ENCODE measurements at places on chromosomes 7 and 10.

GRCh38 chr10:32111585-32111984 is 55.4 kb upstream of the KIF5B start:
- DNase-seq: no peak

DNA sequence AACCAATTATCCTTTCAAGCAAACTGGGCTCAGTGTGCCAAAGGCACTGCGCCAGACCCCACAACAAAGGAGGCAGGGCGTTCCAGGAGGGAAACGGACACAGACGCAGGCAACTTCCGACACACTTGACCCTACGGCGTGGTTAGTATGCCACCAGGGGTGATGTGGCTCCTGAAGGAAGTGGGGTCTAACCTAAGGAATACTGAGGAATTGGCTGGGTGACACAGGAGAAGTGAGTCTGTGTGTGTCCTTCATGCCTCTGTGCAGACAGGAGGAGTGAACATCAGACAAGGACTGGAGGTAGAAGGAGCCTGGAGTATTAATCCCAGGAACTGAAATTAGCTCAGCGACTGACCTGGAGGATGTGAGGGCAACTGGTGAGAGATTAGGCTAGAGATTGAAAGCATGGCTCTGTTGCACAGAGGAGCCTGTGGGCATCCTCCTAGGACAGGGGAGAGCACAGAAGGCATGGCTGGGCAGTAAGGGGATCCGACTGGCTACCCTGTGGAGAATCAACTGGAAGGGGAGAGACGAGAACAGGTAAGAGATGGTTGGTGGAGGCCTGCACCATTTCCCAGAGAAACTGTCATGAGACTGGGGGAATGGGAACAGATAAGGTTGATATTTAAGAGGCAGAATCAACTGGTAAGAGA is 27.8 kb downstream of the GSDME start:
- DNase-seq: no peak

DNA sequence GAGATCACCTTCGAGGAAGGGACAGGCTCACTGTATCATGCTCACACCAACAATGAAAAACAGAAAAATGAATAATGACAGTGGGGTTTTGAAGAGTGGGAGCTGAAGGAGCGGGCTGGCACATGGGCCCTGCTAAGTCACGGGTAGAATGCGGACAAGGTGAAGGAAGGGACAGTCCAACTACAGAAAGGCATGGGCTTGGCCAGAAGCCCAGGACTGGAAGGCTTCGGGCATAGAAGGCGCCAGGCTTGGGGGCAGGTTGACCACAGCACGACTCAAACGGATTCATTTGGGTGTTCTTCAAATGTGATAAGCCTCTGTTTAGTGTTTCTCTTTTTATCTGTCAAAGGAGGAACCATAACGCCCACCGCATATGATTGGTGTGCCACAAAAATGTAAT is 509.5 kb downstream of the CCSER2 start:
- DNase-seq: no peak

DNA sequence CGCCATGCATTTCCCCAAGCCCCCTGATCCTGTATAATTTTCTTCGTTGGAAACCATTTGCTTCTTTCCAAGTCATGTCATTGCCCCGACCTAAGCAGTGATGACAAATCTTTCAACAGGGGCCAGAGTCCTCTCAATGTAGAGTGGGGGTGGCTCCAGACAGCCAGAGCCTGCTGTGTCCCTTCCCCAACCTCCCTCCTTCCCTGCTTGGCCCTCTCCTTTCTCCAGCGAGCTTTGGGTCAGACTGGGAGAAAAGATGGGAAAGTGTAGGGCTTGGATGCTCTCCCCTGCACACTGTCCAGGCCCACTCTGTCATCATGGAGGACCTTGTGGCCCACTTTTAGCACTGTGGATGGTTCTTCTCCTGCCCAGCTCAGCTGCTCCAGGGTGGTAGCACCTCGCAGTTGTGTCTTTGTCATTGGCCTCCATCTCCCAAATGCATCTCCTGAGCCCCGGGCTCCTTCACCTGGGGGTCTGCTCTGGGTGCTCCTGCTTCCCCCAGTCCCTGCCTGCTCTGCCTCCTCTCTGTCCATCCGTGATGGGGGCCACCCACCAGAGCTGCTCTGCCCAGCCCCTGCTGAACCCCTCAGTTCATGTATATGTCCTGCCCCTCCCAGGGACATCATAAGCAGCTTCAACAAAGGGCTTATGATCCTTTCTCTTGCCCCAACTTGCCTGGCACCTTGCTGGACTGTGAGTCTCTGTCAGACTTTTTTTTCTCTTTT is 37.5 kb downstream of the BTBD16 start:
- no peak for DNase-seq

GRCh38 chr10:122113161-122113944 is 124.4 kb downstream of the TACC2 start:
- no peak for DNase-seq

DNA sequence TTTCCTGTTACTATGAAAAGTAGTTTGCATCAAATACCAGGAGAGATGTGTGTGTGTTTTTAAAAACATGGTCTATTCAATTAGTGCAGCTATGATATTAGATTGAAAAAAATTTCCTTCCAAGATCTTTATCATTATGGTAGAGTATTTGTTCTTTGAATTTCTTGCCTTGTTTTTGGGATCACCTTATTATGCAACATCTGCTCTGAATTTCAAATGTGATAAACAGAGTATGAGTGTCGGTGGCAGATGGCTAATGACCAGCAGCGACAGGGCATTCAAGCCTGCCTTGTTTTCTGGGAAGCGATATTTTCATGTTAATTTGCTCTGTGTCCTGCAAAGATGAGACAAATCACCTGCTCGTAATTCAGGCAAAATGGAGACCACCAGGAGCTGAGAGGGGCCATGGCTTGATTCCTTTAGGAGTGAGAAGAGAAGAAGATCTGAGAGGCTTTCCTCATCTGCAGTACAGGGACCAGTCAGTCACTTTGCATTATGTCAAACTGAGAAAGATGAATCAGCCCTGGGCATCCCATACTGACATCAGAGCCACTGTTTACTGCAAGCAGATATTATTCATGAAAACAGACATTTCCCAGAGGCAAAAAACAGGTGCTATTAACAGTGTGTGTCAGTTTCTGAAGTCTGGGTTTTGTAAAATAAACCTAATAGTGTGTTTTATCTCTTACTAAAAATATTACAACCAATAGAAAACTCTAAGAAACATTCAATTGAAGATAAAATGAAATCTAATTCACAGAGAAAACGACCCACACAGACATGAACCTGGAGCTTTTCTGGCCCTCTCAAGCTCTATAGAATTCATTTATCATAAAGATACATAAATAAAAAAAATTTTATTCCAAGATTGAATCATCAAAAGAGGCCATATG is 67.6 kb downstream of the CDK6 start:
- DNase-seq: no peak

DNA sequence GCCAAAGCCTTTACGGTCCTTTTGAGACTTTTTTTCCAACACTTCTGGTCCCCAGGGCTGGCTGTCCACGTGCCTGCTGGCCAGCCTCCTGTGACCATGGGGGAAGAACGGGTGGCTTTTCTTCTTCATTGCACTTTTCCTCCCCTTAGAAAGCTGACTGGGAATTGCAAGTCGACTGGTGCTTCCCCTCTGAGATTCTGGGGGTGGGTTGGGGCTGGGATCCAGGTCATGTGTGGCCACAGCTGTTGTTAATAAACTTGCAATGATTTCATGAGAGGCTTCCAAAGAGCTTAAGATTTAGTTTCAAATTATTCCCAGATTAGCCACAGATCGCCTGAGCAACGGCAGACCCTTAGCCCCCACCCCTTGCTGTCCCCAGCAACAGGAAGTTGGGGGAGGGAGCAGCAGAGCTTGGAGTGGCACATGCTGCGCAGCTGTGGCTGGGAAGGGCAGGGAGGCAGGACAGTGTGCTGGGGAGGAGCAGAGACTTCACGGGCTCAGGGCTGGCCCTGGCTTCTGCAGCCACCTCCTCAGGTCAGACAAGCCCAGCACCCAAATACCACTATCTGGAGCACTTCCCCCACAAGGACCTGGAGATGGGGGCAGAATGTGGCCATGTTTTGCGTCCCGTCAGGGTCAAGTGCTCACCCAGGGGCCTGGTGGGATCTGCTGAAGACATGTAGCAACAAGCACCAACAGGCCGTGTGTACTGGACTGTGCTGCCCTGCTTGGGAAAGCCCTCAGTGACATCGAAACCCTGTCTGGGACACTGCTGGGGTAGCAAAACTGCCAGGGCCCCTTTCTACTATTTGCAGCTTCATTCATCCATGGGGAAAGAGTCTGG is 147.1 kb downstream of the RNF216 start:
- DNase-seq: no peak

GRCh38 chr10:31100115-31100601 is 68.5 kb upstream of the ZNF438 start:
- DNase-seq: no peak

- DNase-seq: no peak
Observed at GRCh38 chr7:157944734-157945291, 608.0 kb downstream of the DNAJB6 start.

DNA sequence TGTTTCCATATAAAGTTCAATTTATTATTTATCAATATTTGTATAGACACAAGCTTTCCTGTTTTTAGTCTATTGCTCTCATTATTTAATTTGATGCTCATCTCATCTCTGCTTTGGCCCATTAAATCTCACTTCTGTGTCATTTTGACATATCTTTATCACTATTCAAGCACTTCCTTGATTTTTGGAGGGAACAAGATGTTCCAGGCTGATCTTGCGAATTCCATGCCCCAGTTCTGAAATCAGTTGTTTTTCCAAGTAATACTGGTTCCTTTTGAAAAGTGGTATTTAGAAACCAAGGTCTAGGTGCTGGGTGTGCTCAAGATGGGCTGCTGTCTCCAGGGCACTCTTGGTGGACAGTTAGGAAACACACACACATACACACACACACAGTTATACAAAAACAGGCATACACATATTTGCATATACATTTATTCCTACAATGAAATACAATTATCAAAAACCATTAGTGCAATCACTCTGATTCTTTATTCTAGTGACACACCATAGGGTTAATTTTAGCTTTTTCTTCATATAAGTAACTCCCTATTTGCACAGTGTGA is 4.4 kb upstream of the RBM33 start:
- no peak for DNase-seq

- DNase-seq: no peak
Observed at GRCh38 chr7:140927351-140927750, 2.6 kb upstream of the BRAF start.

DNA sequence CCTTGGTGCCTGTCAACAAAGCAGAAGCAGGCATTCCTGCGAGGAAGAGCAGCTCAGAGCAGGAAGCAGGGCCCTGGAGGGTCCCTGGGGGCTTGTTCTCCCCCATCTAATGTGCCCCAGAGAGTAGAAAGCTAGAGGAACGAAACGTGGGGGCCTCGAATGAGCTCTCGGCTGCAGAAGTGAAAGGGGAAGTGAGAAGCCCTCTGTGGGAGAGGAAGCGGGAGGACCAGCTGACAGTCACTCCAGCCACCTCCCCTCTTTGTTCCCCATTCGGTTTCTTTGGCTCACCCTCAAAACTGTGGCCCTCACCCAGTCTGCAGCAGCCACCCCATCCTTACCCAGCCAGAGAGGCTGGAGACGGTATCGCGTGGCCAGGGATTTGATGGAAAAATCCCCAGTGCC is 25.0 kb downstream of the C10orf105 start:
- no peak for DNase-seq

GRCh38 chr10:84596585-84596984 is 268.2 kb downstream of the CCSER2 start:
- no peak for DNase-seq

DNA sequence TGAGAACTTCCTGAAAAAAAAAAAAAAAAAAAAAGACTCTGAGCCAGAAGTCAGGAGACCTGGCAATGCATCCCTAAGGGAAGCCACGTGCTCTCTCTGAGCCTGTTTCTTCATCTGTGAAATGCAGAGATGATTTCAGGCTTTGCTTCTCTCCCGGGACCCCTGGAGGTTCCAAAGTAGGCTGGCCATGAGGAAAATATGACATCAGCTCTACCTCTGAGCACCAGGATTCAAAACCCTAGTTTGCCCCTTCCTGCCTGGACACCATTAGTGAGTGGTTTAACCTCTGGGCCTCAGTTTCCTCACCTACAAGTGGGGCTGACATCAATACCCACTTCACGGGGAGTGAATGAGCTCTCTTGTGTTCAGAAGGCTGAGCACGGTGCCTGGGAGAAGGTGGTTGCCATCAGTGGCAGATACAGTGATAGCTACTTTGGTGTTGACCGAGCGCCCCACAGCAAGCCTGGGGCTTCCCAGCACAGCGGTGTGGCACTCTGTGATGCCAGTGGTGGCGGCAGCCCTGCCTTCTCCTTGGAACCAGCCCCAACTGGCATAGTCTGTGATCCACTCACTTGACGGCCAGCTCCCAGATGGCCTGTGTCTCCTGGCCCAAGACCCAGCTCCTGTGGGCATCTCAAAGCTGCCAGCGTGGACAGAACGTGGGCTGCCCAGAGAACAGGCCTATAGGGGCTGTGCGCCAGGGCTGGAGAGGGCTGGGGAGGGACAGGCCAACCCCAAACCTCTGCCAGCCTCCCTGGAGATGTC is 153.1 kb upstream of the UNC5B start:
- no peak for DNase-seq

GRCh38 chr7:17054206-17054605 is 172.4 kb upstream of the AGR3 start:
- no peak for DNase-seq

- no peak for DNase-seq
Observed at GRCh38 chr10:48542471-48543181, 62.2 kb downstream of the ARHGAP22 start.

GRCh38 chr10:11757454-11757820 is 15.3 kb downstream of the ECHDC3 start:
- no peak for DNase-seq

DNA sequence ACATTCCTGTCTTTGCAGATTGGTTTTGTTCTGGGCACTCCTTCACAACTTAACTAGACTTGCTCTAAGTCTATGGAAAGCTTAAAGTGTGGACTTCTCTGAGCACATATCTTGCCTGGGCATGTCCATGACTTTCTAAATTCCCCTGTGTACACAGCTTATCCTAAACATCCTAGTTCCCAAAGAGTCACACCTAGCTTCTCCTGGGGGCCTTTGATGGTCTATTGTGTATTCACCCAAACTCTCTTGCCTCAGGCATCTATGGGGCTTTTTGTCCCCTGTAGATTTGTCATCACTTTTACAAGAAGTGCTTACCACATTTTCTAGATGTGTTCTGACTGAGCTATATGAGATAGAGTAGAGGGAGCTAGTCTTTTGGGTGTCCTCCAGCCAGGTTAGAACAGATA is 12.2 kb upstream of the ZNF488 start:
- no peak for DNase-seq

- no peak for DNase-seq
Observed at GRCh38 chr10:17528306-17528862, 74.0 kb upstream of the ST8SIA6 start.

All from NCI-H187 treated with DMSO at 0.1 percent for 48 hours (cell line).